ENCODE measurements at places on chromosomes 3 and 15.

DNA sequence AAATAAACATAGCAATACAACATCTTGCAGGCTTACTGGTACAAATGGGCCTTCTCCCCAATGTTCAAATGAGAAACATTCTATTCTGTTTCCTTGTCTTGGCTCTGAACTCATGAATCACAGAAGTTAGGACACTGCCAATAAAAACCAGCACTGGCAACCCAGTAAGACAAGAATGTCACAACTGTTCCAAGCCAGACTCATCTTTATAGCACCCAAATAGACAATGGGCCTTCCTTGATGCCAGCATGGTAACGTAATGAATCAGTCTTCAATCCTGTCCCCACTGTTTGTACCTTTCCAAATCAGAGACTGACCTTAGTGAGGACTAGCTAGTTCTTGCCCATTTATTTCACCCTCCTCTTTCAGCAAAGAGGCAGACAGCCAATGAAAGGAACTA, 14.1 kb upstream of the RPS17 start:
- no peak for DNase-seq

DNA sequence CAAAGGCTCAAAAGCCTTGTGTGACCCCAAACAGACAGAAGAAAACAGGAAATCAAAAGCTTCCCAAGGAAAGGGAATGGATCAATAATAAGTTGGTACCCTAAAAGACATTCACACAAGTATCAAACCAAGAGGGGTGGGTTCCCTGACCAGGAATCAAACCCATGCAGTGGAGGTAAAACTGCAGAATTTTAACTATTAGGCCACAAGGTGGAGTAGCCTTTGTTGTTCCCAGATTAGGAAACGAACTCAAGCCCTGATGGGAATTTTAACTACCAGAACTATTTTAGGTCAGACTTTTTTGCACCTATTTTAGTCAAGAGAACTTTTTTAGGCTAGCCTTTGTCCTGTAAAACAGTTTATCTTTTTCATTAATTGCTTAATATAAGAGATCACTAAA, 31.4 kb downstream of the SETMAR start:
- no peak for DNase-seq

- DNase-seq: no peak
These were observed 71.5 kb upstream of the ADAMTSL3 start for GRCh38 chr15:83582381-83582780.

DNA sequence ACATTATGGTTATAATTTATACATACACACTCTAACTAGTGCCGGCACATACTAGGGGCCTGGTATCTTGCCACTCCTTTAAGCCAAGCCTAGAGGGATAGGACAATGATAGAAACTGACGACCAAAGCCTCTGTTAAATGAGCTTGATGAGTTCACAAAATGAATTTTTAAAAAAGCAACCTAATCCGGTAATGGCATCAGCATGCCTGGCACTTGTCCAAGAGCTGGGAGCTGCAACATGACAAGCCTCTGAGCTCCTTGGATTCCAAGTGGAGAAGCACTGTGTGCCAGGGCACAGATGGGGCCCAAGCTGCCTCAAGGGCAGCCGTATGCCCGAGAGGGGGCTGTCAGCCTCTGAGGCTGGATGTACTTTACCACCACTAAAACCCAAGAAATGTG, 9.7 kb downstream of the ETV5 start:
- peak; percentile 9 for DNase-seq

DNA sequence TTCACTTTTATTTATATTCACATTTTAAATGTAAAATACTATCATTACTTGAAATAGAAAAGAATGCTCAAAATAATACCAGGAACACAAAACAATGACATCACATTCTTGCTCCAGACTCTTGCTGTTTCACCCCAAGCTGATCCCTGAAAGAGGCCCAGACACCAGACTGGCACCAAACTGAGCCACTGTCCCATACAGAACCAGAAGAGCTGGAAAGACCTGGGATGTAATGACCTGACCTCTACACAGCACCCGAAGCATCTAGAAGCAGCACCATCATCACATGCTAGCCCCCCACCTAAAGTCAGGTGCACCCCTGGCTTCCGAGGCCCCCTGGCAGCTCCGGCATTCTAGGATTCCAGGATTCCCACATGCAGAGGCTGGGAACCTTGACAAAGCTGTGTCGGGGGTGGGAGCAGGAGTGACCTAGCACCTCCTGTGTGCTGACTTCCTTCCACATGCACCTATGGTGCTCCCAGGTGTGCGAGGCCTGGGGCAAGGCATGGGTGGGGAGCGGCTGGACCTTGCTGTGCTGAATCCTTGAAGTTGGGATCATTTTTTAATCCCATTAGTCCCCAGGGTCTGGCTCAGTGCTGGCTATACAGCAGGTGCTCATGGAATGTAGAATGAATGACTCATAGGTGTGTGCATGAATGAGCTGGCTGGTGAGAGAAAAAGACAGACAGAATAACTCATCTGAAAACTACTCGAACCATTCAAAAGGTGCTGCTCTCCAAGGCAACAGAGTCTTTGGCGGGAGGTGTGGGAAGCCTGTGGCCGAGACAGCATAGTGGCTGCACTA, 144.7 kb upstream of the IQSEC1 start:
- DNase-seq: no peak

Data from substantia nigra (tissue), 51 donors.